ENCODE measurements at places on chromosomes 1 and 21. TPM values are rescaled to one million over a fixed set of nuclear protein-coding genes. Genes with fewer than 3 reads are reported as not detected.

Gene TEX38
- not detected for total RNA-seq

Gene CCDC190
- not detected for total RNA-seq

Gene IL6R
- total RNA-seq, result 5.5 TPM

Gene HES2
- total RNA-seq, result 4.3 TPM

Gene ELAVL4
- total RNA-seq, result not detected

Gene CSMD2
- 0.22 TPM for total RNA-seq

Gene ID3
- 12.6 TPM for total RNA-seq

Gene C4BPA
- not detected for total RNA-seq

Gene TOR1AIP1
- 48.8 TPM for total RNA-seq

Gene ZBTB8A
- total RNA-seq, result 10.5 TPM

Gene CYP4Z1
- total RNA-seq, result not detected

Gene CSRP1
- total RNA-seq, result 568 TPM

Gene MX2
- 0.39 TPM for total RNA-seq

Gene AIM2
- total RNA-seq, result not detected

Gene PLA2G2C
- not detected for total RNA-seq
